ENCODE measurements at places on chromosomes 13 and 19.

- no peak for DNase-seq
- no peak overlapping the region for H3K4me3 ChIP-seq
- H3K27me3 ChIP-seq, result no peaks in the 10 kb centered on the region
Observed at GRCh38 chr13:87089391-87089790, 581.8 kb upstream of the SLITRK5 start.

DNA sequence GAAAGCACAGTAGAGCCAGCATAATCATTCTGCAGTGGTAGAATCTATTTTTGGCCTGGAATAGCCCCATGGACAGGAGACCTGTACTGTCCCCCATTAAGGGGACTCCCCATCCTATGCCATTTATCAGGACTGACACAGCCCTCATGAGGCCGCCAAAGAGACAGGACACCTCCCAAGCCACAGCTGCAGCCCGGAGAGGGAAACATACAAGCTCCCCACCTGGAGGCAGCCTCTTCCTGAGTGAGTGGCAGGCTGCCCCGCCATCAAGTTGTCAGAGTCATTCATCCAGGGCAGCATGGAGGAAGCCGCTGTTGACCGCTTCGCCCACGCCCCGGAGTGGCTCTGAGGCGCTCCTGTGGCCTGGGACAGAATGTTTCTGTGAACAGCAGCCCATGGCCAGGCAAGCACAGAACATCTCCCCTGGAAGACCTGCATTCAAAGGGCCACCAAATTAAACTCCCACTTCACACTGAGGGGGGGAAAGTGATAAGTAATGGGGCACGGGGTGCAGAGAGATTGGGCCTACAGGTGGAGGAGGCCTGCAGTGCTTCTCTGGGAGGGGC lies 111.3 kb downstream of the ZDHHC20 start:
- no peak overlapping the region for H3K27ac ChIP-seq
- H3K4me1 ChIP-seq, result peaks cover 6% of the 10 kb centered on the region
- H3K4me3 ChIP-seq, result no peak overlapping the region
- no peaks in the 10 kb centered on the region for H3K27me3 ChIP-seq

DNA sequence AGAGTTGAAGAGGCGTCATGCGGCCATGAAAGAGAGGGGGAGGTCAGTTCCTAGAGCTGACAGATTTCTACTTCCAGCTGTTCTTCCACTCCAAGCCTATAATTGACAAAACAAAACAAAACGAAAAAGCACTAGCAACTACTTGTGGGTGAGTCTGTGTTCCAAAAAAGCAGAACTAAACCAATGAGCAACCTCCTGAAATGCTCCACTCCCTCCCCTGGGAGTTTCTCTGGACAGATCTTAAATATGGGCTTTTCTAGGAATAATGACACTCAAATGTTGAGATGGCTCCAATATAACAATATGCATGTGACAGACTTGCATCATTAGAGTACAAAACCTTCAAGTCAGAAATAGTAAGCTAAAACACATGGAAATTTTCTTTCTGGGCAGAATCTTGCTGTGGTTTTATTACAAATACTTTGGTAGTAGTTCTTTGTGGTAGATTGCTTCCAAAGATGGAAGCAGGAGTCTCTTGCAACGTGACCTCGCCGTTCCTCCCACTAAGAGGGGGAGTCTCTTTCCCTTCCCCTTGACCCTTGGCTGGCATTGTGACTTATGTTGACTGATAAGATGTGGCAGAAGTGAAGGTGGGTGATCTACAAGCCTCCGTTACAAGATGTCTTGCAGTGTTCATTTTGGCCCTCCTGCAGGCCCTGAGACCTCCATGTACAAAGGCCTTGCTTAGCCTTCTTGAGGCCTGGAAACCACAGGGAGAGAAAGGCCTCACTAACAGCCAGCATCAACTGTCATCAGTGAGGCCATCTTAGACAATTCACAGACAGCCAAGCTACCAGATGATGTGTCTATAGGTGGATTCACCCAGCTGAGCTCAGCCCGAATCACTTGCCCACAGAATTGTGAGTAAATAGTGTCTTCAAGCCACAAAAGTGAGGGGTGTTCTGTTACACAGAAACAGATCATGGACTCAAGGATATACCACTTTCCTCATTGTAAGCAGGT lies 173.1 kb upstream of the RFC3 start:
- H3K27me3 ChIP-seq, result no peaks in the 10 kb centered on the region
- H3K4me1 ChIP-seq, result no peaks in the 10 kb centered on the region
- H3K27ac ChIP-seq, result no peak overlapping the region
- no peak overlapping the region for H3K4me3 ChIP-seq

GRCh38 chr13:99122171-99122570 lies 78.5 kb upstream of the UBAC2 start:
- no peak overlapping the region for H3K27ac ChIP-seq
- DNase-seq, result no peak
- no peaks in the 10 kb centered on the region for H3K27me3 ChIP-seq

DNA sequence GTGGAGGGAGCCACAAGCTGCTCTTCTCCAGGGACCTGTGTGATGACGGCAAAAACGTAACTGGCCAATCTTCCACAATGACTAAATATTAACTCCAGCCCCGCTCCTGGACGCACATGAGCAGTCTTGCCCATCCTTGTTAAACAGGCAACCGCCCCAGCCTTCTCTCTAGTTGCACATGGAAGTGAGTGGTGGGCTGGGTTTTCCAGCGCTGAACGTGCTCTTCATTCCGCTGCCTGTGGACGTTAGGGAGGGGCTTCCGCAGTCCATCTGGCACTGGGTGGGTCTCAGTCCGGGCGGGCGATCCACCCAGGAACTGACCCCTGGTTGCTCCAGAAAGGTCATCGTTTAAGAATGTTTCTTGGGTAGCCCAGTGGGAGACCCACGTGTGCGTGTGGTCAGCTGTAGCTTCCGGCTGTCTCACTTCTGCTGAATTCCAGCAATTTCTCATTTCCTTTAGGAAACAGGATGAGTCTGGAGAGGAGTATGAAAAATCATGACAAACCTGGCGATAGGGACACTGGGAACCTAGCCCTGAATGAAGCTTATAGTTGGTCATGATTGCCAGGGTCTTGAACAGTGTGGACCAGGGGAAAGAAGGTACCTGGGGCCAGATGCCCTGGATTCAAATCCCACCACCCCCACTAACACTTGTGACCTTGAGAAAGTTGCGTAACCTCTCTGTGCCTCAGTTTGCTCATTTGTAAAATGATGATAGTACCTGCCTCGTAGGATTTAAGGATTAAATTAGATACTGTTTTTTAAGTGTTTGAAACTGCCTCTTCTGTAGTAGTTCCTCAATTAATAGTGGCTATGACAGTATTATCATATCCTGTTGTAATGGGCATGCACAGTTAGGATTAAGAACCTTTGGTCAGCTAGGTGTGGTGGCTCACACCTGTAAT lies 92.6 kb downstream of the SIPA1L3 start:
- no peaks in the 10 kb centered on the region for H3K36me3 ChIP-seq
- peaks cover 46% of the 10 kb centered on the region for H3K4me1 ChIP-seq
- DNase-seq, result no peak
- H3K27ac ChIP-seq, result peak overlapping the region; percentile 68
- H3K4me3 ChIP-seq, result no peak overlapping the region
- H3K27me3 ChIP-seq, result no peaks in the 10 kb centered on the region

DNA sequence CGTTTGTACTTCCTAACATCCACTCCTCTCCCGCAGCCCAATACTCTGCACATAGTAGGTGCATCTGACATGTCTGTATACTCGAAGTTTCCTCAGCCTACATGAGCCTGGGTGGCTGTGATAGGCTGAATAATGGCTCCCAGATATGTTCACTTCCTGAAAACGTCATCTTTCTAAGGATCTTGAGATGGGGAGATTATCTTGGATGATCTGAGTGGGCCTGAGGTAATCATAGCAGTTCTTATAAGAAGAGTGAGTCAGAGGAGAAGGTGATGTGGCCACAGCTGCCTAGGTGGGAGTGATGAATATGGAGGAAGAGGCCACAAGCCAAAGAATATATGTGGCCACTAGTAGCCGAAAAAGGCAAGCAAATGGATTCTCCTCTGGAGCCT lies 84.2 kb downstream of the AKAP11 start:
- peaks cover 8% of the 10 kb centered on the region for H3K4me1 ChIP-seq
- DNase-seq, result no peak

- no peaks in the 10 kb centered on the region for H3K27me3 ChIP-seq
- no peak for DNase-seq
- H3K27ac ChIP-seq, result no peak overlapping the region
- no peaks in the 10 kb centered on the region for H3K4me1 ChIP-seq
- no peaks in the 10 kb centered on the region for H3K36me3 ChIP-seq
Observed at GRCh38 chr19:38974624-38975213, 823 bp downstream of the FBXO17 start.

DNA sequence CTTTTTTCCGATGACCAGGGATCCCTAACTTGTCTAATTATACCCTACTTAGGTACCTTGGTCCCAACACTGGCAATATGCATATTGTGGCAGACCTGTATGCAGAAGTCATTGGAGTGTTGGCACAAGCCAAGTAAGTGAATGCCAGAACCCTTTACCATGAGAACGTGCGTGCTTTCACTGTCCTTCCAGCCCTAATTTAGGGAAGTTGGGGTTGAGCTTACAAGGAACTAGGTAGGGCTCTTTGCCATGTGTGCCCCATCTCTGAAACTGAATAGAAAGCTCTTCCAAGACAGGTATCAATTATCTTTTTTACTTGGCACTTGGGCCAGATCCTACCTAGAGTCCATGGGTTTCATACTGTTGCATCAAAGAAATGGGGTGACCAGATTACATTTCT lies 93.2 kb downstream of the FRY start:
- no peaks in the 10 kb centered on the region for H3K27me3 ChIP-seq
- no peak for DNase-seq
- H3K4me3 ChIP-seq, result no peak overlapping the region

- no peak overlapping the region for H3K27ac ChIP-seq
- no peaks in the 10 kb centered on the region for H3K27me3 ChIP-seq
- H3K4me3 ChIP-seq, result no peak overlapping the region
- DNase-seq, result no peak
- no peaks in the 10 kb centered on the region for H3K4me1 ChIP-seq
Observed at GRCh38 chr13:93217721-93218261, 8.8 kb upstream of the GPC6 start.

DNA sequence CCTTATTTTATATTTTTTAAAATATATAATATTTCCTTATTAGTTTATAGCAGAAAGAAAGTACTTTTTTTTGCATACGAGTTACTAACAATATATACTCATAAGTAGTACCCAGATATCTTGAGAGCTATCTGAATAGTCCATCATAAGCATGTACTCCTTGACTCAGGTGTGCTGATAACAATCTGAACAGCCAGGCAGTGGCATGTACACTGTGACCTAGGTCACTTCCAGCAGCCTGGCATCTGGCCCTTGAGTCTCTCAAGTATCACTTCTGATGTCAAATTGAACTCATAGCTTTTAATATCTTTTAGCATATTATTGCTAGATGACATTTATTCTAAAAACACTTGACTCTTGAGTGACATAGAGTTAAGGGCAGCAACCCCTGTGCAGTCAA lies 1576.7 kb downstream of the SLITRK1 start:
- no peak overlapping the region for H3K4me3 ChIP-seq
- no peaks in the 10 kb centered on the region for H3K36me3 ChIP-seq
- H3K27me3 ChIP-seq, result no peaks in the 10 kb centered on the region
- DNase-seq, result no peak

- H3K36me3 ChIP-seq, result peaks cover 5% of the 10 kb centered on the region
- H3K27ac ChIP-seq, result peak overlapping the region; percentile 97
- peak overlapping the region; percentile 81 for H3K4me3 ChIP-seq
- H3K4me1 ChIP-seq, result peaks cover 48% of the 10 kb centered on the region
Observed at GRCh38 chr19:19820774-19821320, 703 bp downstream of the ZNF506 start.

DNA sequence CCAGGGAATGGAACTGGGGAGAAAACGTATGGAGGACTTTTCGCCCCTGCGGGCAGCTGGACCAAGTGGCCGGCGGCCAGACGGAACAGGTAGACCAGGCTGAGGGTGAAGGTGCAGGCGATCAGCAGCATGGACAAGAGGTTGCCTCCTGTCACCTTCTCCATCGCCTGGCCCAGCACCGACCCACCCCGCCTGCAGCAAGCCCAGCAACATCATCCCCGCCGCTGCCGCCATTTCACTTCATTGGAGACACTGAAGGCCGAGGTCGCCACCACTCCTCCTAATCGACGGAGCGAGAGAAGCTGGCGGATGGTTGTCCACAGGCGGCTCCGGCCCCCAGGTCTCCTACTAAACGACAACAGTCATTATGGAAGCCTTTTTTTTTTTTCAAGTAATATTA lies 5.0 kb upstream of the SLC46A3 start:
- no peak for DNase-seq
- no peaks in the 10 kb centered on the region for H3K27me3 ChIP-seq
- no peaks in the 10 kb centered on the region for H3K36me3 ChIP-seq
- peaks cover 5% of the 10 kb centered on the region for H3K4me1 ChIP-seq
- no peak overlapping the region for H3K27ac ChIP-seq
- no peak overlapping the region for H3K4me3 ChIP-seq

DNA sequence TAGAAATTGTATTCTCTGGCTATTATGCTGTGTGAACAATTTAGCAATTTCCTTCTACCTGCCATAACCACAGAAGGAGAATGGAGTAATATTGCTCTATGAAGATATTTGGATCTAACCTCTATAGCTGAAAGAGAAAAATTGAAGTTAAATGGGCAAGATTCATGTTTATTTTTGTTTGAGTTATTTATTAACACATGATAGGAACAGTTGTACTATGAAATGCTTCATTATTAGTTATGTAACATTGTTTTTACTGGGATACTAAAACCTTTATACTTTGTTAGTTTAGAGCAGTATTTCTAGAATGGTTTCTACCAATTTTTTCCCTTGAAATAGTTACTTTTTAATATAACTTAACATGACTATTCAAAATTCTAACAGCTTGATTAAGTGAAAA lies 27.3 kb upstream of the VWA8 start:
- H3K36me3 ChIP-seq, result no peaks in the 10 kb centered on the region
- H3K27ac ChIP-seq, result no peak overlapping the region
- H3K4me1 ChIP-seq, result no peaks in the 10 kb centered on the region
- DNase-seq, result no peak
- H3K27me3 ChIP-seq, result peaks cover 4% of the 10 kb centered on the region

- no peak overlapping the region for H3K4me3 ChIP-seq
- no peaks in the 10 kb centered on the region for H3K27me3 ChIP-seq
- H3K36me3 ChIP-seq, result no peaks in the 10 kb centered on the region
- peaks cover 13% of the 10 kb centered on the region for H3K4me1 ChIP-seq
- no peak overlapping the region for H3K27ac ChIP-seq
- no peak for DNase-seq
Observed at GRCh38 chr19:17491287-17491686, 20.2 kb upstream of the PGLS start.

GRCh38 chr13:52933547-52934210 lies 85.2 kb upstream of the PCDH8 start:
- H3K27me3 ChIP-seq, result no peaks in the 10 kb centered on the region
- H3K4me3 ChIP-seq, result no peak overlapping the region
- no peaks in the 10 kb centered on the region for H3K36me3 ChIP-seq
- no peak overlapping the region for H3K27ac ChIP-seq

All from B cell (primary cell).